ENCODE measurements at places on chromosomes 7 and 10. TPM values are rescaled to one million over a fixed set of nuclear protein-coding genes. Genes with fewer than 3 reads are reported as not detected.
A peak's percentile ranks its signal among the peaks of the same experiment; 100 is the strongest.

CDC14C gene
- total RNA-seq, result not detected

CTNNA3 gene
- 1.4 TPM for total RNA-seq

STEAP1B gene
- 0.08 TPM for total RNA-seq

MTERF1 gene
- 9.1 TPM for total RNA-seq

IDE gene
- 17.7 TPM for total RNA-seq

CASP7 gene
- 25.0 TPM for total RNA-seq

TFPI2 gene
- total RNA-seq, result 1.5 TPM

PLCE1 gene
- total RNA-seq, result 0.28 TPM

SLC26A5 gene
- total RNA-seq, result 0.09 TPM

DNA sequence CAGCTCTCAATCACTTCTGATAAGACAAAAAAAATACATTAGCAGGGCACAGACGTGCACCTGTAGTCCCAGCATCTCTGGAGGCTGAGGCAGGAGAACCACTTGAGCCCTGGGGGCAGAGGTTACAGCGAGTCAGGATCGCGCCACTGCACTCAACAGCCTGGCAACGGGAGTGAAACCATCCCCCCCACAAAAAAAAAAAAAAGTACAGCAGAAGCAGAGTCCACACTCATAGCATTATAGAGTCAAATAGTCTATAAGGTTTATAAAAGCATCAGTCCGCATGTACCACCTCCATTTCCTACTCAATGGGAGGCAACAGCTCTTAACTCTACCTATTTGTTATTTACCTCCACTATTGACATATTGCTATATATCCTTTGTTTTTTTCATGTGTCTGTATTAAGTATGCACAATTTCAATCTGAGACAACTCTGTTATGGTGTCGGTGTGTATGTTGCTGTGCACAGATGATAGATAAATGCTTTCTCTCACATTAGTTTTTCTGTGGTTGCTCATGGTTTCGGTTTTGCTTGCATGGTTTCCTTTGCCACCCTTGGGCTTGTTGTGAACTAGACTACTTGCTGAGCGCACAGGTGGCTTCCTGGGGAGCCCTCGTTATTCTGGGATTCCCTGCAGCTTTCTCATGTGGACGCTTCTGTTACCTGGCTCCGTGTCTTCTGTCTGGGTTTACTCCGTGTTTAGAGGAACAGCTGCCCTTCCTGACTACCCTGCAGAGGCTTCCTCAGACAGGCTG lies 40.4 kb downstream of the PROSER2 start:
- DNase-seq, result no peak
- peaks cover 5% of the 10 kb centered on the region for H3K4me1 ChIP-seq
- H3K27ac ChIP-seq, result peak overlapping the region; percentile 1
- no peak overlapping the region for H3K4me3 ChIP-seq

- H3K27ac ChIP-seq, result no peak overlapping the region
- no peaks in the 10 kb centered on the region for H3K4me1 ChIP-seq
- no peaks in the 10 kb centered on the region for H3K27me3 ChIP-seq
- DNase-seq, result no peak
Measured at GRCh38 chr10:99828464-99828863, 46.0 kb downstream of the ABCC2 start.

DNA sequence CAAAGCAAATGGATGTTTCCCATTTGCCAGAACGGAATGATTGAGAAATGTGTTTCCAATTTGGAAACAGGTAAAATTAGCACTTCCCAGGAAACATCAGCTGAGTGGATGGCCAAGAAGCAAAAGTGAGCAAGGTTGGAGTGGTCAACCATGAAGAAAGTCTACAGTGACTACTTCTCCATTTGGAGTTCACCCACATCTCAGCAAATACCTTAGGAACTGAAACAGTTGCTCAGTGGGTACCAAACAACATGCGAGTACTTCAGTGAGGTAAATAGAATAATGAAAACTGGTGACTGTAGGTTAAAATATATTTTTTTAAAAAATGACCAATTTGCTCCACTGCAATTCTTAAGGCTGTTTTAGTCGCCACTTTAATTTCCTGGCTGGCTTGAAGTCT lies 57.7 kb downstream of the SLC16A9 start:
- H3K36me3 ChIP-seq, result no peaks in the 10 kb centered on the region
- DNase-seq, result no peak
- no peak overlapping the region for H3K4me3 ChIP-seq

GRCh38 chr10:87816898-87817608 lies 973 bp downstream of the ATAD1 start:
- peaks cover 24% of the 10 kb centered on the region for H3K4me1 ChIP-seq
- no peak for DNase-seq
- H3K27ac ChIP-seq, result no peak overlapping the region
- peak overlapping the region; percentile 81 for H3K4me3 ChIP-seq
- H3K27me3 ChIP-seq, result no peaks in the 10 kb centered on the region

- no peak overlapping the region for H3K4me3 ChIP-seq
- H3K27ac ChIP-seq, result no peak overlapping the region
- H3K27me3 ChIP-seq, result no peaks in the 10 kb centered on the region
- peaks cover 4% of the 10 kb centered on the region for H3K4me1 ChIP-seq
- no peaks in the 10 kb centered on the region for H3K36me3 ChIP-seq
- DNase-seq, result peak; percentile 66
Measured at GRCh38 chr7:73885975-73886798, 25.2 kb downstream of the TMEM270 start.

- no peak overlapping the region for H3K27ac ChIP-seq
- H3K36me3 ChIP-seq, result no peaks in the 10 kb centered on the region
- DNase-seq, result no peak
Measured at GRCh38 chr7:128906001-128906765, 4.3 kb downstream of the KCP start.

DNA sequence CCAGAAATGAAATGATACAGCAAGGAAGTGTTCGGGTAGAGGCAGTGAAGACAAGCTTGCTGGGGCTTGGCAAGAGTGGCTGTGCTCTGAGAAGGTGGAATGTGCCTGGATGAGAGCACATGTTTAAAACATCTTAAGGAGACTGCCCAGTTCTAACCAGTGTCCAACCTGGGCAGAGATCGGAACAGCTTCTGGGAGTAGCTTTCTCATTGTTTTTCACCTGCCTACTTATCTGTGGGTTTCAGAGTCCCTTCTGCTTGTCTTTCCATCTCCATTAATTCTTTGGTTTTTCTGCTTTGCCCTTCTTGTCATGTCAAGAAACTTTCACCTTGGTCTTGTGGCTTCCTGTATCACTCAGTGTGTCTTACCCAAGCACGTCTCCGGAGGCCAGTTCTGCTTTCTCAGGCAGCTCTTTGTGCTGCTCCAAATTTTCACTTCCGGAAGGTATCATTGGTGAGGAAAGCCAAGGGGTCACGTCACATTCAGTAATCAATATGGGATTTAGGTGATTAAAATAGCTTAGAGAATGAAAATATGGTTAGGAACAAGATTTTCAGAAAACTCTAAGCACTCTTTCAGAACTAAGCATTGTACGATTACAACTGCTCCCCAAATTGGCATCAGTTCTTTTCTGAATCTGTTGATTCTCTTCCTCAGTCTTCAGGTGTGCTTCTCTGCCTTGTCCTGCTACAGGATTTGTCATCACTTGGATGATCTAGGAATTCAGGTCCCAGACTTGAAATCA lies 5.5 kb upstream of the LAMB4 start:
- no peaks in the 10 kb centered on the region for H3K27me3 ChIP-seq
- DNase-seq, result no peak
- H3K4me3 ChIP-seq, result no peak overlapping the region
- H3K36me3 ChIP-seq, result no peaks in the 10 kb centered on the region

DNA sequence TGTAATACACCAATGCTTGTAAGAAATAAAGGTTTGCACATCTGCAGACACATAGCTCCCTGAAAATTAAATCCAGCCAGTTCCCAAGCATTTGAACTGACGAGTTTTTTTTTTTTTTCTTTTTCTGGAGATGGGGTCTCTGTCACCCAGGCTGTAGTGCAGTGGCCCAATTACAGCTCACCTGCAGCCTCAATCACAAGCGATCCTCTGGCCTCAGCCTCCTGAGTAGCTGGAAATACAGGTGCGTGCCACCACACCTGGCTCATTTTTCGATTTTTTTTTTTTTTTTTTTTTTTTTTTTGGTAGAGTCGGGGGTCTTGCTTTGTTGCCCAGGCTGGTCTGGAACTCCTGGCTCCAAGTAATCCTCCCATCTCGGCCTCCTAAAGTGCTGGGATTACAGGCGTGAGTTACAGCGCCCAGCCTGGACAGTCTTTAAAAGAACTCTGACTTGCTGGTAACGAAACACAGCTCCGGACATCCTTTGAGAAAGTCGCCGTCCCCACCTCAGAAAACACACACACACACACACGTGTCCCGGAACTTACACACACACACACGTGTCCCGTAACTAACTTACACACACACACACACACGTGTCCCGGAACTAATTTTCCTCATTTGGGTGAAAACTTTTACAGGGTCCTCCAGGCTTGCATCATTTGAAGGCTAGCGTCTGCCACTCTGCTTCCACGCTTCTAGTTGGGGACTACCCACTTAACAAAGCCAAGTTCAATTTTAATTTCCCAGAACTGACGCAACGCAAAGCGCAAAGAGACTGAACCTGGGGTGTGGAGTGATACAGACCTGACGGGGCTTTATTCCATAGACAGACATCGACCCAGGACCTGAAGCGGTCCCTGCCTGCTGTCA lies 18.6 kb downstream of the OCM2 start:
- no peak overlapping the region for H3K27ac ChIP-seq
- peaks cover 9% of the 10 kb centered on the region for H3K4me1 ChIP-seq
- no peaks in the 10 kb centered on the region for H3K27me3 ChIP-seq
- DNase-seq, result peak; percentile 34
- H3K36me3 ChIP-seq, result no peaks in the 10 kb centered on the region

- H3K27me3 ChIP-seq, result no peaks in the 10 kb centered on the region
- H3K36me3 ChIP-seq, result no peaks in the 10 kb centered on the region
- no peaks in the 10 kb centered on the region for H3K4me1 ChIP-seq
- H3K4me3 ChIP-seq, result no peak overlapping the region
- DNase-seq, result no peak
- H3K27ac ChIP-seq, result no peak overlapping the region
Measured at GRCh38 chr7:20083781-20084180, 133.4 kb downstream of the MACC1 start.

- no peak overlapping the region for H3K4me3 ChIP-seq
- DNase-seq, result no peak
- H3K27me3 ChIP-seq, result no peaks in the 10 kb centered on the region
- H3K4me1 ChIP-seq, result no peaks in the 10 kb centered on the region
- H3K36me3 ChIP-seq, result no peaks in the 10 kb centered on the region
Measured at GRCh38 chr7:148222721-148223120, 367.8 kb upstream of the C7orf33 start.

- H3K27me3 ChIP-seq, result no peaks in the 10 kb centered on the region
- no peak for DNase-seq
- no peak overlapping the region for H3K27ac ChIP-seq
- H3K4me1 ChIP-seq, result no peaks in the 10 kb centered on the region
- no peaks in the 10 kb centered on the region for H3K36me3 ChIP-seq
Measured at GRCh38 chr7:39510864-39511354, 55.3 kb upstream of the YAE1 start.

DNA sequence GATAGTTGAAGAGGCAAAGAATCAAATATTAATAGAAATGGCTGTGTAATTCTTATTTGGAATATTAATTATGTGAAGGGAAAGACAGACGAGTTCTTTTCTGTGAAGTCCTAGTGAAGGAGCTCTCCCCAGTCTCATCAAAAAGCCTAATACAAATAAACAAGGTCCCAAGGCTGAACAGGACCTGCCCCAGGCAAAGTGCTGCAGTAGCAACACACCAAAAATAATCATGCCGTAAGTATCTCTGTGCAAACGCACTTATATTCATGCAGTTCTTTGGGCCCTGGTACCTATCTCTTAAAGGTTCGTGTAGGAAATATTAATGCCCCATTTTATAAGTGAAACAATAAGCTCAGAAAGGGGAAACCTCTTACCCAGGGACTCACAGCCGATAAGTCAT lies 12.2 kb upstream of the CHST15 start:
- DNase-seq, result no peak
- H3K36me3 ChIP-seq, result no peaks in the 10 kb centered on the region
- no peak overlapping the region for H3K4me3 ChIP-seq
- no peaks in the 10 kb centered on the region for H3K27me3 ChIP-seq
- H3K27ac ChIP-seq, result no peak overlapping the region
- no peaks in the 10 kb centered on the region for H3K4me1 ChIP-seq

- H3K4me1 ChIP-seq, result no peaks in the 10 kb centered on the region
- no peak for DNase-seq
- no peak overlapping the region for H3K27ac ChIP-seq
- no peak overlapping the region for H3K4me3 ChIP-seq
Measured at GRCh38 chr10:88129013-88129412, 265.6 kb downstream of the PTEN start.

GRCh38 chr7:157691586-157692459 lies 355.0 kb downstream of the DNAJB6 start:
- no peak for DNase-seq
- H3K36me3 ChIP-seq, result no peaks in the 10 kb centered on the region
- H3K27ac ChIP-seq, result no peak overlapping the region

GRCh38 chr10:126332576-126332975 lies 55.7 kb downstream of the ADAM12 start:
- H3K4me1 ChIP-seq, result no peaks in the 10 kb centered on the region
- H3K36me3 ChIP-seq, result no peaks in the 10 kb centered on the region
- DNase-seq, result no peak

DNA sequence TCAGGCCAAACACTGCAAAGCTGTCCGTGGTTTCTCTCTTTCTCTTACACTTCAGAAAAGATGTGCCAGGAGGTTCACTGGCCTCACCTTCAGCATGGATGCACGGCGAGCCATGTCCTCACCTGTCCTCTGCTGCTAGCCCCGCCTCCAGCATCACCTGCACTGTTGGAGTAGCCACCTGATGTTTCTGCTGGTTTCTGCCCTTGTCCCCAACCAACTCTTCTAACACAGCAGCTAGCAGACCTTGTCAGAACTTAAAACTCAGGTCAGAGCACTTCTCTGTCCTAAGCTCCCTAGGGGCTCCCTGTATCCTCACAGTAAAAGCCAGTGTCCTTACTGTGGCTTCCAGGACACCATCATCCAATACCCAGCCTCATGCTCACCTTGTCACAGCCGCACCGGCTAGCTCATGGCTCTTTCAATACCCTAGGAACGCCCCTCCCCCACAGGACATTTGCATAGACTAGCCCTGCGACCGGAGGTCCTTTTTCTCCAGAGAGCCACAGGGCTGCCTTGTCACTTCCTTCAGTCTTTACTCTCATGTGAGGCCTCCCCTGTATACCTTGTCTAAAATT lies 15.2 kb downstream of the PALD1 start:
- no peak overlapping the region for H3K4me3 ChIP-seq
- H3K27ac ChIP-seq, result peak overlapping the region; percentile 21
- H3K27me3 ChIP-seq, result peaks cover 4% of the 10 kb centered on the region
- H3K4me1 ChIP-seq, result peaks cover 7% of the 10 kb centered on the region

GRCh38 chr7:31875424-31875823 lies 188.4 kb downstream of the PPP1R17 start:
- no peaks in the 10 kb centered on the region for H3K4me1 ChIP-seq
- no peaks in the 10 kb centered on the region for H3K27me3 ChIP-seq
- no peaks in the 10 kb centered on the region for H3K36me3 ChIP-seq
- H3K4me3 ChIP-seq, result no peak overlapping the region
- H3K27ac ChIP-seq, result no peak overlapping the region
